ENCODE measurements at places on chromosomes 1 and 21.

DNA sequence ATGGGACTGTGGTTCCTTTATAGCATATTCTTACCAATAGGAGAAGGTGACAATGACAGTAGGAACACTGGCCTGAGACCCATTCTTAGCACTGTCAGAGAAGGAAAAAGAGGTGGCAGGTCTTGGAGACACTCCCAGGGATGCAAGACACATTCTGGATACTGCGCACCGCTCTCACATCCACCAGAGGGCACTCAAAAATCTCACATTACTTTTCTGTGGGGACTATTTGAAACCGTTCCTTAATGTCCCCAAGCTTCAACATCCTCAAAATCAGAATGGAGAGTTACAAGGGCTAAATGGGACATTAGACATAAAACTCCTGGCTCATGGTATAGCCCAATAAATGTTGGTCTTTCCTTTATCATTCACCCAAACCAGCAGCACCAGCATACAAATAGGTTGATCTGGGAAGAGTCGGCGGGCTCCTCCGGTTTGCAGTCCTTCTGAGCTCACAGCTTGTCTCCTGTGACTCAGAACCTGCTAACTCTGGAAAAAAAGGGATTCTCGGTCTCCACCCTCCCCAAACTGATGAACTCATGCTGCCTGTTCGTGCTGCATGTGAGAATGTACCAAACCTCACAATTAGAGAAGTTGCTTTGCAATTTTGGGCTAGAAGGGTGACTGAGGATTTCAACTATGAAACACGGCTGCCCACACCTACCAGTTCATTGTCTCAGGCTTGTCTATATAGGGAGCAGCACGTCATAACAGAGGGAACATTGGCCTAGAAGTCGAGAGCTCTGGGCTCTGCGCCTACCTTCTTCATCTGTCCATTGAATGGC lies 40.2 kb downstream of the IL12RB2 start:
- no peak for DNase-seq

GRCh38 chr1:236494586-236495466 lies 29.0 kb upstream of the LGALS8 start:
- DNase-seq = no peak

DNA sequence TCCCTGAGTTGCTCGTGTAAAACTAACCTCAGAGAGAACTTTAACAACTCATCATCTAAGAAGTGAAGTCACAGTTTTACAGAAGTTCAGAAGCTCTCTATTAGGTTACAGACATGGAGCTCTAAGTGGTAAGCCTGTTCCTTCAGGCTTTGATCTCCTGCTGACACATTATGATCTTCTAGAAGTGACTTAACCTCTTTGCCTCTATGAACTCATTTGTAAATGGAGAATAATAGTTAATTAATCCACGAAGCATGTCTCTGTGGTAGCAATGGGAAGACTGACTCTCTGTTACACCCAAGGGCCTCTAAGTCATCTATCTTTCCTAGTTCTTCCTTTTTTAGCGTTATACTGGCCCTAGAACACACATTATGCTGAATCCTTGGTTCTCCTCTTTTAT lies 157.9 kb upstream of the NRIP1 start:
- DNase-seq = no peak

DNA sequence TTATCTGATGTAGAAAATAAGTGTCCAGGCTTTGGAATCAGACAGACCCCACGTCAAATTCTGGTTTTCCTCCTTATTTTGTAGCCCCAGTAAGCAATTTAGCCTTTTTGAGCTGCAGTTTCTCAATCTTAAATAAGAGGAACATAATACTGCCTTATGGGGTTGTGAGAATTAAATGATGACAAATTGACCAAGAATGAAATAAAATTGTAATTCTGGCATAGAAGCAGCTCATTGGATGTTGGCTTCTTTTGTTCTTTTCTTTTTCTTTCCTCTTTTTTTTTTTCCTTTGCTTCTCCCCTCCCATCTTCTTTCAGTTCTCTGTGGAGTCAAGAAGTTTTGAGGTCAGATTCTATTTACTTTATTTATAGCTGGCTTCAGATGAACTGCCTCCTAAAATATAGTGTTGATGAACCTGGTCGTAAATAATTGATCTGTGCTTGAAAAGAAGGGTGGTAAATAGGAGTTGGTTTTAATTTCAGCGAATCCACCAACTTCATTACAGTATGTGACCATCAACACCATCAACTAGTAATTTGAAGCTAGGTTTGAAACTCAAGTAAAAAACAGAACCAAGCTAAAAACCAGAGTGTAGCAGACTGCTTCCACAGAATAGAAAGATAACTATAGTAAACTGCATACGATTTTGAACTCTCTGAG lies 81.1 kb downstream of the CACHD1 start:
- DNase-seq = no peak

DNA sequence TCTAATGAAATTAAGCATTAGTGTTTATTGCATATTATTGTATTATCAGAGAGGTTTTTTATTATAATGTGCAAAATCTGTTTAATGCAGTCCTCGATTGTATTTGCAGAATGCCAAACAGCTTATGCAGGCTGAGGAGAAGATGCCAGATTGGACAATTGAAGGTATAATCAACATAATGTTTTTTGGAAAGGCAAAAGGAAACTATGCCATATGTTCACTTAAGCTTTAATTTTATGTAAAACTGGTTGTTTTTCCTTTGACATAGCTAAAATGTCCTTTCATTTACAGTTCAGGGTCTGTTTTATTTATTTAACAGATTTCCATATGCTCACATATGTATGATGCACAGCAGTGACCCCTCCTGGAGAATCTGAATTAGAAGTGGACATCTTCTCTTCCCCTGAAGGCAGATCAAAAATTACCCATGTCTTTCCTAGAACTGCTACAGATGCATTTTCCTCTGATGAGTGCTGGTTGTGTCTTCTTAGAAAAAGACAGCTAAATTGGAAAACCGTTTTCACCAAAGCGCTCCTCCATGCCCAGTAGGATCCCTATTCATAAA lies 143.5 kb upstream of the USH2A start:
- no peak for DNase-seq

DNA sequence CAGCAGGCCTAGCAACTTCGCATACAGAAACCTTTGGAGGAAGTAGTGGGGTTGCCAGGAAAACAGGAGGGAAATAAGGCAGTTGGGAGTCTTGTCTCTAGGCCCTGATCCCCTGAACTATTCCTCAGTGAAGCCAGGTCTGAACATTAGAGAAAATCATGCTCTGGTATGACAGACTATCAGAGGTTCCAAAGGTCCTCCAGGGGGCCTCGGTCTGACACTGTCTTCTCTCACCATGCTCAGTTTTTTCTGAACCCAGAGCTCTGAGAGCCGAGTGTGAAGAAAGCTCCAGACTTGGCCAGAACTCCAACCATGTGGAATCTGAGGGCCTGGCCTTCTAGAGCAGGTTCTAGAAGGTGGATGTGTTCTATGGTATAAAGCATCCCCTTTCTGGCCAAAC lies 4.0 kb downstream of the TOMM40L start:
- DNase-seq = no peak

- no peak for DNase-seq
These were observed 59.0 kb downstream of the SYT6 start for GRCh38 chr1:114094675-114095074.

GRCh38 chr1:76508871-76509270 lies 358.4 kb upstream of the ST6GALNAC5 start:
- DNase-seq = no peak

- DNase-seq = no peak
These were observed 3.6 kb upstream of the SCAF4 start for GRCh38 chr21:31735511-31735992.

GRCh38 chr1:200454425-200454824 lies 44.6 kb upstream of the ZNF281 start:
- DNase-seq = no peak

- DNase-seq = no peak
These were observed 21.9 kb downstream of the PODN start for GRCh38 chr1:53083636-53084588.

GRCh38 chr1:174052621-174053020 lies 30.5 kb upstream of the RC3H1 start:
- DNase-seq = no peak

- no peak for DNase-seq
These were observed 38.5 kb downstream of the CRB1 start for GRCh38 chr1:197306381-197307062.

DNA sequence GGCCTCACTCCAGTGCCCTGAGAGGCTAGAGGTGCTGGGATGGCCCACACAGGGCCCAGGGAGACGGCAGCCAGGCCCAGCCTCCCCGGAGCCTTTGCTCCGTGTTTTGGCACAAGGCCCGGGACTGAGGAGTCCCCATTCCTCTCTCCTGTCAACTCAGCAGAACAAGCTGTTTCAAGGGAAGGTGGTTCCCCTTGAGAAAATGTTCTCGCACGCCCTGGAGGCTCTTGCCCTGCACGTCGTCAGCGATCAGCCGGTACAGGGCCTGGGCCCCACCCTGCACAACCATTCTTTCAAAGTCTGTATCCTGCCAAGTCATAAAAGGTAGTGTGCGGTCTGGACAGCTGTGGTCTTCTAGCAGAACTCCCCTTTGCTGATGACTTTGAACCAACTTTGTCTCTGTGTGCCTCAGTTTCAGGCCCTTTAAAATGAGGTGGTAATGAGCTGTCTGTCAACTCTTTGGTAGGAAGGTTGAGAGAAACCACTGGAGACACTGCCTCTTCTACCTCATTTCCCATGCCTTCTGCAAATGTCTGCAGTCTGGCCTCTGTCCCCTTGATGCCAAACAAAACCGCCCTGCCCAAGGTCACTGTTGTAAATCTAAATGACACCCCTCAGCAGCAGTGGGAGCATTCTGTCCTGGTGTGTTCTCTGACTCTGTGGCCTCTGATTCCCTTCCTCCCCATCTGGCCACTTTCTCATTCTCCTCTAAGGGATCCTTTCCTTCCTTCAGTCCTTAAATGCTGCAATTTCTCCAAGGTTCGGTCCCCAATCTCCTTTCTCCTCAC lies 138.6 kb upstream of the JUN start:
- DNase-seq = no peak
